Fibroblast of upper back skin (primary cell): ENCODE measurements at places on chromosomes 7 and 10.

GRCh38 chr7:25358926-25359325 is 130.6 kb upstream of the NPVF start:
- DNase-seq: peak; percentile 14

DNA sequence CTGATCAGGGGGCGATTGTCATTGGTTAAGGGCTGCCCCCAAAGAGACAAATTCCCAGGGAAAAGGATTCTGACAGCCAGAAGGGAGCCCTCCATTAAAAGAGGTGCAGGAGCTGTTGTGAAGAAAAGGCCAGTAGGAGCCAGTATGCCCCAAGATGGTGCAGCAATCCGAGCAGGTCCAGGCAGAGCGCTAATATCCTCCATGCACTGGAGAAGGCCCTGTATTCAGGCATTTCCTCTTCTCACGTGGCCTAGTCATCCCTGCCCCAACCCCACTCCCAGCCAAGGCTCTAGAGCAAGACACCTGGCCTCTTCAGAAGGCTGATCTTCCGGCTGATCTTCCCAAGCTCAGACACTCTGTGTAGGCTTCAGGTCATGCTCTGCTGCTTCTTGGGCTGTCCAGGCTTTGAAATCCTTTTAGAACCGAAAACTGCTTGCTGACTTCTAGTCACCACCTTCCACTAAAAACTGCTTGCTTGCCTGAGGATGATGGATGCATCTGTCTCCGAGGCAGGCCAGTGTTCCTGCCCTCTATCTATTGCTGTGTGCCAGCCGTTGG is 77.4 kb downstream of the CYP26A1 start:
- DNase-seq: no peak

DNA sequence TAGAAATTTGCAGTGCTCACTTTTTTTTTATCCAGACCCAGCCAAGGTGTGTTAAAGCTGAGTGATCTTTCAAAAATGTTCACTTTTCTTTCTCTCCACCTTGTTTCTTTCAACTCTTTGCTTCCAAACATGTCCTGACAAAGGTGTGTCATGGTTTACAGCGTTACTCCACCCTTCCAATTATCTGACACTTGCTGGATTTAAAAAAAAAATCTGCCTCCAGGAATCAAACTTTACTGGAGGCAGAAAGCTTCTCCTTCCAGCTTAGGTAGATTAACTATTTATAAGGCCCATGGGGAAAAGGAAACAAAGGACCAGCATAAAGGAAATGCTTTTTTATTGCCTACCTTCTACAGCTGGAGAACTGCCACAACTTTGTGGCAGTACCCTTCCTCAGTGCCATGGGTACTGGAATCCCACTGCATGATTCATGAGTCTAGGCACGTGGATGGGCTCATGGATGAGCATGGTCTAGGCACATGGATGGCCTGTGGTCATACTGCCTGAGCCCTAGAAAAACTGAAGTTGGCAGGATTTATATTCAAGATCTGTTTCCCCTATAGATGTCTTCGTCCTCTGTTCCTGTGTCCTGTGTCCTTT is at the start of gene COL17A1:
Gene COL17A1, minus strand, starts transcription at position 80 of the 600 bp plus-strand sequence. CDS start 5,207 bp downstream, outside the sequence.
- no peak for DNase-seq

GRCh38 chr7:102994567-102994966 is 80.0 kb downstream of the FBXL13 start:
- DNase-seq: no peak
